Glomerular endothelial cell (primary cell): ENCODE measurements at places on chromosomes 6 and 20.

GRCh38 chr20:957544-957943, 41.4 kb upstream of the ANGPT4 start:
- no peak for DNase-seq

DNA sequence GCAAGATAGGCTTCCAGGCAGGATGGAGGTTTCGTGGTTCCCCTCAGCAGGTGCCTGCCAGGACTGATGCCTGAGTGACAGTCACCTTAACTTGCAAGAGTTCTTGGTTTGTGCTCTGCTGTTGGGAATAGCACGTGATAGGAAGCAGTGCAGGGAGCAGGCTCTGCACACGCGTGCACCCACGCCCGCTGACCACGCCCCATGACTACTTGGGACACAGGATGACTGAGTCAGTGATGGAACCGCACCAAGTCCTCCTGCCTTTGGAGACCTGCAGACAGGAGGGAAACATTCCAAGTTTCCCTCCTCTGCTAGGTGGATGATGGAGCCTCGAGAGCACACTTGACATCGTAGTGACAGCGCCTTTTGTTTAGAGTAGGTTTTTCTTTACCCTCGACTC, 164.2 kb downstream of the DTNBP1 start:
- no peak for DNase-seq

- DNase-seq, result no peak
Observed at GRCh38 chr6:121142093-121142492, 192.2 kb downstream of the TBC1D32 start.

- DNase-seq, result no peak
Observed at GRCh38 chr6:99467509-99468106, 42.5 kb upstream of the PNISR start.

DNA sequence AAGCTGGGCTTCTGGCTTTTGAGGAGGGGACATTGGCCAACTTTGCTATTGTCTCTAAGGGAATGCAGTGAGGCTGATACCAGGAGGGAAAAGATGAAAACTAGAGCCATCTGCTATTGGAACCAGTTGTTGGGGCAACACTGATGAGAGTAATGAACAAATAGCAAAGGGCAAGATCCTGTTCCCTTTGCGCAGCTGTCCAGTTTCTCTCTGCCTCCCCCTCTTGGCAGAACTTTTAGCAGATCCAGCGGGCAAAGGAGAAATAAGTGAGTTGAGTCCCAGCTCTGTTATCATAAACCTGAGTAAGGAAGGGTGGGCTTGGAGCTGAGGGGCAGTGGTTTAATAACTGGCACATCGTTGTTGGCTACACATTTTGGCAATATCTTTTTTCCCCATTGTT, 126.8 kb downstream of the AKAP7 start:
- DNase-seq, result no peak

- no peak for DNase-seq
Observed at GRCh38 chr6:34288581-34288980, 39.8 kb upstream of the SMIM29 start.

GRCh38 chr6:6686748-6687601, 98.5 kb downstream of the LY86 start:
- DNase-seq, result peak; percentile 88

DNA sequence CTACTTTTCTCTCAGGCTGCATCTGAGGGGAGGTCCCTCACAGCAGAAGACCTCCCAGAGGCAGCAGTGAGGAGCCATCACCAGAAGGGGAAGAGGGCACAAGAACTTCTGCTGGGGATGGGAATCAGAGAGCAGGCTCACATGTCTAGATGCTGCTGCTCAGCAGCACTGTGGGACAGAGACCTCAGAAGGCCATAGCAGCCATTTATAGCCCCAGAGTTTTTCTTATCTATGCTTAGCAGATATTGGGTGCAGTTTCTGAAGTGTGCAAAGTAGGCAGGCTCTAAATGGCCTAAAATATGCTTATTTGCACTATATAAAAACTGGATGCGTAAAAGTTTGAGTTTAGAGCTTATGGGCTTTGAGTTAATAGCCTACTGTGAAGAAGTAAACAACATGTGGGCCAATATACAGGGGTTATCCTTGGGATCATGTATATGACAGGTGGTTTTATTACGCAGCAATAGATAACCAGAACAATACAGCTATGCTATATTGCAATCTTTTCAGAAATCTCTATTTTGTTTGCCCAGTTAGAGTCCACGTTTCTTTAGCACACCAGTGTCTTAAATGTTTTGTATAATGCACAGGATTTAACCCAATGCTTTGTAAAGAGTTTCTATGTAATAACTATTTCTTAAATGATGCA, 60.2 kb upstream of the TMEM244 start:
- DNase-seq, result no peak

DNA sequence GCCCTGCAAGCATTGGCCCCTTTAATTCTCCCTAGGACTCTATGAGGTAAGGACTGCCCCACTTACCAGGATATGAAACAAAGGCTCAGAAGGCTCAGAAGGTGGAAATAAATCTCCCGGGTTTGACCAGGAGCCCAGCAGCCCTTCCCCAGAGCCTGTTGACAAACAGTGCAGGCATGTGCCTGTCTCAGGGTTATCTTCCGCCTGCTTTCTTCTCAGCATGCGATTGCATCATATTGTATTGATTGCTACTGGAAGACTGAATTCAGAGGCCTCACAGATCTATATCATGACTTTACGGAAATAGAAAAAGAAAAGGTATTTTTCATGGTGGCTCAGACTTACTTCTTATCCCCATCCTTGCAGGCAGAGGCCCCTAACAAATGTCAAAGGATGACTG, 92.7 kb downstream of the PHACTR3 start:
- no peak for DNase-seq

- DNase-seq, result no peak
Observed at GRCh38 chr20:57791966-57792365, 82.2 kb upstream of the PMEPA1 start.
